CD14-positive monocyte (primary cell): ENCODE measurements at places on chromosomes 3 and 15. TPM values are rescaled to one million over a fixed set of nuclear protein-coding genes. Genes with fewer than 3 reads are reported as not detected.

- no peaks in the 10 kb centered on the region for H3K27me3 ChIP-seq
- peaks cover 32% of the 10 kb centered on the region for H3K4me1 ChIP-seq
- H3K27ac ChIP-seq: peak overlapping the region; percentile 45
These were observed 23.3 kb downstream of the ST3GAL6 start for GRCh38 chr3:98786364-98787006.

DNA sequence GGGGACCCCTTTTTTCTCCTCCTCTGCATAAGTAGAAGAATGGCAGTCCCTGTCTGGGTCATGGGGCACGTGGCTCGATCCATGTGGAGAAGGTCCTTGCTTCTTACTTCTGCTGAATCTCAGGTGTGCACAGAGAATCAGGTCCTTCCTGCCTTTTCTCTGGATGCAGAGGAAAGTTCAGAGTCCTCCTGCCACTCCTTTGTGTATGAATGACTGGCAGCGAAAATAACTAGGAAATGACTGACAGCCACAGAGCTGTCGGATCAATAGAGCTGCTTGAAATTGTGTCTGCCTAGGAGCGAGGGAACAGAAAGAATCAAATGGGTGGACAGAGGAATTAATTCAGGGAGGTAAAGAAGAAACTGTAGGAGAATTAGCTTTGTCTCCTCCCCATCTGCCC, 49.6 kb upstream of the ROPN1 start:
- peaks cover 24% of the 10 kb centered on the region for H3K27me3 ChIP-seq
- DNase-seq: no peak
- H3K27ac ChIP-seq: no peak overlapping the region
- H3K36me3 ChIP-seq: no peaks in the 10 kb centered on the region

Gene GUCA1C
- polyA plus RNA-seq: not detected

- H3K36me3 ChIP-seq: no peaks in the 10 kb centered on the region
- no peak overlapping the region for H3K4me3 ChIP-seq
- H3K27ac ChIP-seq: no peak overlapping the region
- H3K4me1 ChIP-seq: no peaks in the 10 kb centered on the region
- no peaks in the 10 kb centered on the region for H3K27me3 ChIP-seq
These were observed 293.0 kb downstream of the ADAMTS17 start for GRCh38 chr15:100048736-100049135.

- H3K27me3 ChIP-seq: no peaks in the 10 kb centered on the region
- no peak overlapping the region for H3K27ac ChIP-seq
- H3K4me3 ChIP-seq: no peak overlapping the region
- DNase-seq: no peak
These were observed 73.4 kb downstream of the PLXNA1 start for GRCh38 chr3:127056281-127056680.

Gene GPR171
- 0.20 TPM for polyA plus RNA-seq

DNA sequence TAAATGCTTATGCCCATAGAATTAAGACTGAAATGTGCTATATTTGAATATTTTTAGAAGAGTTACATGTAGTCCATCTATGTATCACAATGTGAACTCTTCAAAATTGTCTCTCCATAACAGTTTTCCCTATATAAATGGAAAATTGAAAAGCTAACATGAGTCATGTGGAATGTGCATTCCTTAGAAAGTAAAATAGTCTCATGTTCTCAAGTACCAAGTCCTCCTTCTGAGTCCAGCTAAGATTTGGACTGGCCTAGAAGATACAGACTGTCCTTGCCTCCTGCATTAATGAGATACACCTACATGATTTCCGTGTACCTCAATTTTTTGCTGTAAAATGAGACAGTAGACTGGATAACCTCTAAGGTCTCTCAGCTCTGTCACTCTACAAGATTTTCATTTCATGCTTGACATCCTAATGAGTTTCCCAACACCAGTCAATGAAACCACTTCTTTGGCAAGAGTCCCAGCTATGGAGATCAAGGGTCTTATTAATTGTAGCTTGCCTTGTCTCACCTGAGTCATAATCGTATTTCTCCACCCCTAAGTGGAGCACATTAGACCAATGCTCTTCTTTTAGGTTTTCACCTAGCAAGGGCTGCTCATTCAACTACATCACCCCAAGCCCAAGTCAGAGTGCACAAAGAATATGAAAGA, 350.6 kb upstream of the IL12A start:
- H3K27ac ChIP-seq: no peak overlapping the region
- no peaks in the 10 kb centered on the region for H3K4me1 ChIP-seq
- H3K4me3 ChIP-seq: no peak overlapping the region
- H3K36me3 ChIP-seq: no peaks in the 10 kb centered on the region
